ENCODE measurements at places on chromosomes 6 and 20.

- no peak for DNase-seq
Observed at GRCh38 chr6:20364327-20364726, 37.4 kb upstream of the E2F3 start.

- no peak for DNase-seq
Observed at GRCh38 chr6:45229416-45229815, 98.7 kb upstream of the RUNX2 start.

GRCh38 chr6:168132531-168133167 is 53.6 kb upstream of the FRMD1 start:
- no peak for DNase-seq

DNA sequence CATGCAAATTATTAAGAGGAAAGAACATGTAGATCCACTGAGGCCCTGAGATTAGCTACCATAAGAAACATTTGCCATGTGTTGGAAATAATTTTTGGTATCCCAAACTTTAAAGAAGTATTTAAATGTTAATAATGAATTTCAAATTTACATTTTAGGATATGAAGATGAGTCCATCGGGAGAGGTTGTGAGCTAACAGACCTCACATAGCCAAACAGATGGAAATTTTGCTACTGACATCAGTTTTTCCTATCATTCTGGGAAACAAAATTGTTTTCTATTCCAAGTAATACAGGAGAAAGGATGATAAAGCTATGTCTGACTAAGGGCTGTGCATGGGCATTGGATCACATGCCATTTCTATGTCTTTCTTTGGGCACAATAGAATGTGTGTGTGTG is 809.6 kb downstream of the TENT5A start:
- DNase-seq: no peak

GRCh38 chr6:32855467-32856174 is 1.6 kb downstream of the PSMB9 start:
- no peak for DNase-seq

- DNase-seq: no peak
Observed at GRCh38 chr20:34998331-34998950, 42.8 kb downstream of the MYH7B start.

DNA sequence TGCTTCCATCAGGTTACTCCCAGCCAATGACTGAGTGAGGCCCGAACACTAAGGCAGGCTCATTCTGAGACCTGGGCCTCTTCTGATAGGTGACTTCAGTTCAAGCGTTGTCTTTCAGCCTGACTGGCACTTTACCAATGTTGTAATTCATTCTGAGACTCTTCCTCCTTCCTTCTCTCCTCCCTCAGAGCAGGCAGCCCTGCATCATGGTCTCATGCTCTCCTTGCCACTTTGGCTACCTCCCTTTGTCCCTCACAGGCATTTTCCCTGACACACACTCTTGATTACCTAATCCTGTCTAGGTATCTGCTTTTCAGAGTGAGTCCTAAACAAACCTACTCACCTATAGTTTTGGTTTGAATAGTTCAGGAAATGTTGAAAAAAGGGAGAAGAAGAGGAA is 12.6 kb upstream of the WFDC12 start:
- DNase-seq: no peak

GRCh38 chr6:97978855-97979271 is 695.8 kb upstream of the MMS22L start:
- DNase-seq: no peak

- DNase-seq: no peak
Observed at GRCh38 chr6:29763491-29764289, 40.5 kb downstream of the HLA-F start.

DNA sequence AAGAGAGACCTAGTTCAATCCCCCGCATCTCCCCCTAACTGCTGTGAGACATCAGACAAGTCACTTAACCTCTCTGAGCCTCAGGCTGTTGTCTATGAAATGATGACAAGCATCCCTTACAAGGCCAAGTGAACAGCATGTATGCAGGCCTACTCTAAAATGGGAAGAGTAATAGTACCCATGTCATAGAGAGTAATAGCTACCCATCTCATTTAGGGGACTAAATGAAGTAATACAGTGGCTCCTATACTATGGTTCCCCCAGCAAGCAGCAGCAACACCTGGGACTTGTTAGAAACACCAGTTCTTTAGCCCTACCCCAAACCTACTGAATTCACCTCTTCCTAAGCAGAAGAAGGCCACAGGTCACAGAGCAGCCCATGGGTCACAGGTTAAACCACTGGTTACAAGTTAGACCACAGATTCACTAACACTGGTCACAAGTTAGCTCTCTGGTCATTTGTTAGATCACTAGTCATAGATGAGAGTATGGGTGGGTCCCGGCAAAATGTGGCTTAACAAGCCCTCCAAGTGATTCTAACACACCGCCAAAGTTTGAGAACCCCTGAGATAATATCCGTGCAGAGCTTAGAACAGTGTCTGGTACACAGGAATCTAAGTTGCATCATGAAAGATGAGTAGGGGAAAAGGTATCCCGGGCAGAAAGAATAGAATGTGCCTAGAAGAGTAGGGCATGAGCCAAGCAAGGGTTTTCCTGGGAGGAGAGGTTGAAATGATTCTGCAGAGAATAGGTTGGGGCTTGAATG is 1.4 kb downstream of the DEFB124 start:
- DNase-seq: no peak

DNA sequence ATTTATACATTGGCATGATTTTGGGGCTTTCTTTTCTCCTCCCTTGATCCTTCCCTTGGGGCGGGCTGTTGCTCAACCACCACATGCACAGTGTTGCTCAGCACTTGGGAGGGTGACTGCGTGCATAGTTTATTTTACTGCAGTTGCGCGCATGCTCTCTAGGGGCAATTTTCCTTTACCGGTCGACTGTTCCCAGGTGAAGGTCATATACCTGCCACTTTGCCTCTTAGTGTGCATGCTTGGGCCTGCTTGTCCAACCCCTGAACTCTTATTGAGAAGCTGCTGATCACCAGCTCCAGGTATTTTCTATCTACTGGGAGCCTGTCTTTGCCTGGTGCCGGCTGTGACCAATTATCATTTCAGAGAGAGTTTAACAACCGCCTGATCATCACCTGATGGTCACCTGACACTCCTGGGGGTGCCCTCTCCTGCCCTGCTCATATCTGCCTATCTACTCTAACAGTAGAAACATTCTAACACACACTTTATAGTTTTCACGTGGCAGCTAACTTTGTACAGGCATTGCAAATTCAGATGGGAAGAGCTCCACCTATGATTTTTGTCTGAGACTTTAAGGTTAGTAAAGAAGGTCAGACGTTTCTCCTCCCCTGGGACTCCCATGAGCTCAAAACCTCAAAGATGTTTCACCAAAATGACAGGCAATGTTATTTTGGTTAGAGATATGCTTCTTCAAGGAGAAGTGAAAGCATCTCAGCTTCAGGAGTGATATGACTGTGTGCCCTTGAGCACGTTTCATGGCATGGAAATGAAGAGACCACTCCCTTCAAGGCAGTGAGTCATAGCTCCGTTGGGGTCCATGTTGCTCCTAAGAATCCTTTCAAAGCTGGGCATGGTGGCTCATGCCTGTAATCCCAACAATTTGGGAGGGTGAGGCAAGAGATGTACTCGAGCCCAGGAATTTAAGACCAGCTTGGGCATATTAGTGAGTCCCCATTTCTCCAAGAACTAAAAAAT is 227.5 kb upstream of the MYLIP start:
- DNase-seq: peak; percentile 13

DNA sequence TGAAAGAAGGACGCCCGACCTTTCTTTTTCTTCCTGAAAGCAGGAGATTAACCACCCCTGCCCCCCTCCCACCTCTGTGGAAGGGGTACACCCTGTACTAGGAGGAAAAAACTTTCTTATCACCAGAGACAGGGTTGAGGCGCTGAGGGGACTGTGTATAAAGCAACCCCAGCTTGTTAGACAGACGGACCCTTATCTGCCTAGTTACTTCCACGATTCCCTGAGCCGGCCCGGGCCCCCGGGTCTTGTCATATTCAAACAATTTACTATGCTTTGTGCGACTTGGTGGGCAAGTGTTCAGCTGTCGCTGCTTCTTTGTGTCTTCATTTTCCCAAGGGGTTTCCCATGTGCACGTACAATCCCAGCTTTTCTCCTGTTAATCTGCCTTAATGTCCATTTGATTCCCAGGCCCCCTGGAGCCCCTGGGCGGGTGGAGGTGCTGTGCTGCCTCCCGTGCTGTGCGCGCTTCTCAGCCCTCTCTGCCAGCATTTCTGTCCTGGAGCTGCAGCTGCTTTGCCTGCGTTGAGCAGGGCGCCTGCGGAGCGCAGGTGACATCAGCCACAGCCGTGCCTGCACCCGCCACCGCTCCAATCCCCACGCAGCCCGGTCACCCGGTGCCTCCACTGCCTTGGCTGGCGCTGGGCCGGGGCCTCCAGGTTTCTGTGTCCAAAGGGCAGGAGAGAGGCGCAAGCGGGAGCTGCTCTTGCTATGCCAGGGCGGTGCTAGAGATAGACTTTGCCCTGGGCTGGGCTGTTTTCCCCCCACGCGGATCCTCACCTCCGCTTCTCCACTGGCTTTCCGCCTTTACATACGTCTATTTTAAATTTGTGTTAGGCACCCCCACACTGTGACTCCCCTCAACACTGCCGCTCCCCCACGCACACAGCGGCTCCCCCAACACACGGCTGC is 96.2 kb downstream of the TTLL2 start:
- no peak for DNase-seq

- no peak for DNase-seq
Observed at GRCh38 chr6:129646642-129647041, 63.3 kb downstream of the ARHGAP18 start.

GRCh38 chr6:168603234-168603633 is 162.2 kb downstream of the SMOC2 start:
- no peak for DNase-seq

GRCh38 chr20:39468703-39469102 is 506.6 kb downstream of the DHX35 start:
- no peak for DNase-seq
